Right lung (tissue), 10 donors: ENCODE measurements at places on chromosomes 1 and 21. TPM values are rescaled to one million over a fixed set of nuclear protein-coding genes. Genes with fewer than 3 reads are reported as not detected.

The AGTRAP gene
- 32.1 TPM for polyA plus RNA-seq

The RPE65 gene
- polyA plus RNA-seq = 0.48 TPM

The NCAM2 gene
- 4.4 TPM for polyA plus RNA-seq

The KLF17 gene
- 0.06 TPM for polyA plus RNA-seq

The CD48 gene
- 6.1 TPM for polyA plus RNA-seq

The TCHHL1 gene
- polyA plus RNA-seq = not detected

The WNT3A gene
- polyA plus RNA-seq = not detected

The ADAM30 gene
- not detected for polyA plus RNA-seq

The ALX3 gene
- not detected for polyA plus RNA-seq

The GNB1 gene
- polyA plus RNA-seq = 244 TPM

The ANGPTL3 gene
- polyA plus RNA-seq = 4.3 TPM

The SLC45A1 gene
- 0.91 TPM for polyA plus RNA-seq

The BPNT1 gene
- 38.6 TPM for polyA plus RNA-seq

The PRRX1 gene
- 3.4 TPM for polyA plus RNA-seq

The OR2T33 gene
- not detected for polyA plus RNA-seq

The RHBDL2 gene
- 1.5 TPM for polyA plus RNA-seq

The ACP6 gene
- 24.8 TPM for polyA plus RNA-seq

The HTR6 gene
- polyA plus RNA-seq = not detected

The SPRR5 gene
- polyA plus RNA-seq = not detected
